Activated naive CD8-positive, alpha-beta T cell treated with anti-CD3 and anti-CD28 coated beads, Interleukin-2, amount 50 U/mL, for 24 hours (primary cell): ENCODE measurements at places on chromosomes 2 and 18.
A peak's percentile ranks its signal among the peaks of the same experiment; 100 is the strongest.

DNA sequence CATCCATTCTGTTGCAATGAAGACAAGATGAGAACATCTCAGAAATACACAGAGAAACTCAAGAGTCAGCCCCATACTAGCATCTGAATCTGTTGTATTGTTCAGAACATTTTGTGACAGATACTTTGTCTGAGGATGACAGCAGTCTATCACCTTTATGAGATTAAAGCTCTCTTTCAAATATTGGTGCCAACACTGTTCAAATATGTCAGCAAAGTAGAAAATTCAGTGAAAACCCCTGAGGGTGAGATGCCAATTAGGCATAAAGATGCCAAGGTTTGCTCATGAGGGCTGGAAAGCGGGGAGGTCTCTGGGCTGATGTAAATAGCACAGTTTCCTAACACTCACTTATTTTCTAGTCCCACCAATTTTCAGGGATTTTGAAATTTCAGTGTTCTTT is 1054.2 kb upstream of the CRIM1 start:
- H3K27ac ChIP-seq: no peak overlapping the region
- no peaks in the 10 kb centered on the region for H3K4me1 ChIP-seq
- H3K36me3 ChIP-seq: no peaks in the 10 kb centered on the region
- no peak overlapping the region for H3K4me3 ChIP-seq

GRCh38 chr2:211359347-211359746 is 802.9 kb downstream of the CPS1 start:
- no peak for DNase-seq
- no peak overlapping the region for H3K4me3 ChIP-seq
- no peaks in the 10 kb centered on the region for H3K27me3 ChIP-seq
- H3K36me3 ChIP-seq: no peaks in the 10 kb centered on the region

- H3K36me3 ChIP-seq: peaks cover 2% of the 10 kb centered on the region
- H3K4me3 ChIP-seq: no peak overlapping the region
- H3K27me3 ChIP-seq: no peaks in the 10 kb centered on the region
- no peak overlapping the region for H3K27ac ChIP-seq
These were observed 34.8 kb upstream of the RFX8 start for GRCh38 chr2:101509499-101510284.

GRCh38 chr2:86783615-86784339 is 6.9 kb downstream of the CD8A start:
- peaks cover 3% of the 10 kb centered on the region for H3K27me3 ChIP-seq
- peaks cover 69% of the 10 kb centered on the region for H3K4me1 ChIP-seq
- H3K36me3 ChIP-seq: peaks cover 39% of the 10 kb centered on the region
- H3K27ac ChIP-seq: peak overlapping the region; percentile 98
- H3K4me3 ChIP-seq: peak overlapping the region; percentile 70
- DNase-seq: no peak

DNA sequence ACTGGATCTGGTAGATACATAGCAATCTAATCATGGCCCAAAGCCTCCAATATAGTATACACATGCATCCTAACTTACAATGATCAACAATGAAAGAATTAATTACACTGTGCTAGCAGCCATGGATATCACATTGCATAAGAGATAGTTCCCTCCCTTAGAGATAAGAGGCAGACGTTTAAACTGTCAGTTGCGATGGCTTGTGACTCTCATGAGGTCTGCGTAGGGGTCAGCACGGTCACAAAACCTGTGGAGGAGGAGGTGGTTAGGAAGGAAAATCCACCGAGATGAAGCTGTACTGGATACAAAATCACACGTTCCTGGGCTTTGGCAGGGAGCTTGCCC is 800 bp upstream of the RALB start:
- peak overlapping the region; percentile 82 for H3K27ac ChIP-seq
- peaks cover 3% of the 10 kb centered on the region for H3K36me3 ChIP-seq
- H3K4me3 ChIP-seq: peak overlapping the region; percentile 99

DNA sequence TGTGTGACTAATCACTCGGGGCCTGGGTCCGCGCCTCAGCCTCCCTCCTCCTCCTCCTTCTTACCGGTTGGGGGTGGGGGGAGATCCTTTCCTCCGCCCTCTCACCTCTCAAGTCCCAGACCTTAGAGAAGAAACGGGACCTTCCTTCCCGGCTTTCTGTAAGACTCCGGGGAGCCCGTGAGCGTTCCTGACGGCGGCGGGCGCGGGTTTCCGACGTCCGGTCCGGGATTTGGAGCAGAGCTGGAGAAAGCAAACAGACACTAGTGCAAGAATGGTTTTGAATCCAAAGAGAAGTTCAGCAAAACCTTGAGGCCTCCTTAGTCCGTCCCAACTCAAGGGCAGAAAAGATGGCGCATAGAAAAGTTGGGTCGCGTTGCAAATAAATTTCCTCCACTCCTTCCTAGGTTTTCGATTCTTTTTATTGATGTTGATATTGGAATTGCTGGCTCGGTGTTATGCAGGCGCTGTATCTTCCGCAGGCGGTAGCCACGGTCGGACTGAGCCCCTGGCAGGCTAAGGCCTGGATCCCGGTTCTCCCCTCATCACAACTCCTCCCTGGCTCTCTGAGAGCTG is 2.0 kb downstream of the DLX1 start:
- H3K4me1 ChIP-seq: peaks cover 44% of the 10 kb centered on the region
- no peak for DNase-seq
- H3K36me3 ChIP-seq: peaks cover 3% of the 10 kb centered on the region
- H3K4me3 ChIP-seq: peak overlapping the region; percentile 78
- H3K27ac ChIP-seq: peak overlapping the region; percentile 31

- no peaks in the 10 kb centered on the region for H3K27me3 ChIP-seq
- H3K27ac ChIP-seq: no peak overlapping the region
- no peaks in the 10 kb centered on the region for H3K36me3 ChIP-seq
- peaks cover 10% of the 10 kb centered on the region for H3K4me1 ChIP-seq
- no peak for DNase-seq
These were observed 69.2 kb upstream of the EDAR start for GRCh38 chr2:109058191-109058632.

- H3K4me1 ChIP-seq: no peaks in the 10 kb centered on the region
- no peaks in the 10 kb centered on the region for H3K36me3 ChIP-seq
- no peak for DNase-seq
- no peak overlapping the region for H3K4me3 ChIP-seq
- H3K27ac ChIP-seq: no peak overlapping the region
These were observed 40.1 kb upstream of the GRB14 start for GRCh38 chr2:164661349-164661748.

- H3K36me3 ChIP-seq: no peaks in the 10 kb centered on the region
- no peak overlapping the region for H3K27ac ChIP-seq
- H3K4me3 ChIP-seq: no peak overlapping the region
- peaks cover 25% of the 10 kb centered on the region for H3K4me1 ChIP-seq
- H3K27me3 ChIP-seq: peaks cover 6% of the 10 kb centered on the region
These were observed 155.9 kb upstream of the RASGRP3 start for GRCh38 chr2:33320573-33320972.

GRCh38 chr2:27354597-27354927 is 2.0 kb downstream of the GTF3C2 start:
- H3K27me3 ChIP-seq: no peaks in the 10 kb centered on the region
- peaks cover 16% of the 10 kb centered on the region for H3K36me3 ChIP-seq
- no peak for DNase-seq
- H3K4me3 ChIP-seq: peak overlapping the region; percentile 96

GRCh38 chr2:111005307-111005706 is 115.4 kb upstream of the BCL2L11 start:
- no peaks in the 10 kb centered on the region for H3K36me3 ChIP-seq
- no peak overlapping the region for H3K27ac ChIP-seq
- peaks cover 55% of the 10 kb centered on the region for H3K27me3 ChIP-seq

DNA sequence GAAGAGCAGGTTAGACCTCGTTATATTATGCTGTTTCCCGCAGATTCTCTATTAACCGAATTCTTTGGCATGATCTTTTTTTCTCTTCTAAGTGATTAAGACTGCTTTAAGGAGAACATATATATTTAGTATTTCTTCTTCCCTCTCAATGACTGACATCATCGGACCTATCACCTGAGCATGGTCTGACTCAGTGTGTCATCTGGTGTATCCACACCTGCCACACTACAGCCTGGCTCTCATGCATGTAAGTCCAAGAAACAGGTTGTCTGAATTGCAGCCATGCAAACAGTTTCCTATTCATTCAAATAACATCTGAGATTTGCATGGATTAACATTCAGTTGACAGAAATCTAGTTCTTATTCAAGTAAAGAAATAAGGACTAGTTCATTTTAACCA is 55.1 kb upstream of the CWC22 start:
- H3K27me3 ChIP-seq: no peaks in the 10 kb centered on the region
- no peak for DNase-seq
- no peaks in the 10 kb centered on the region for H3K4me1 ChIP-seq
- H3K36me3 ChIP-seq: no peaks in the 10 kb centered on the region
- no peak overlapping the region for H3K27ac ChIP-seq

DNA sequence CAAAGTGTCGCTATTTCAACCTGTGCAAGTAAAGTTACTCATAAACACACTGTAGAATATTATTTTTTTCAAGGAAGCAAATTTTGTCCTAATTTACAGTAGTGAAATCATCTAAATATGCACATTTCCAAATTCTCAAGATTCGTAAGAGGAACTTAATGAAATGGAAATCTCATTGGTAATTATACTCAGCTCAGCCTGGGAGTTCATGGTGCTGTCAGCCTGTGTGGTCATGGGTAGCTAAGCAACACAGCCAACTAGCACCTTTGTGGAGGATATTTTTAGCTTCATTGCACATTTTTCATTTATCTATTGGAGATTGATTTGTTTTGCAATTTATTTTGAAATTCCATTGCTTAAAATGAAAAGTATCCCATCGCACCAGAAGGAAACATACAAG is 975.7 kb upstream of the ZEB2 start:
- H3K36me3 ChIP-seq: no peaks in the 10 kb centered on the region
- no peaks in the 10 kb centered on the region for H3K27me3 ChIP-seq
- no peak for DNase-seq
- no peak overlapping the region for H3K4me3 ChIP-seq

DNA sequence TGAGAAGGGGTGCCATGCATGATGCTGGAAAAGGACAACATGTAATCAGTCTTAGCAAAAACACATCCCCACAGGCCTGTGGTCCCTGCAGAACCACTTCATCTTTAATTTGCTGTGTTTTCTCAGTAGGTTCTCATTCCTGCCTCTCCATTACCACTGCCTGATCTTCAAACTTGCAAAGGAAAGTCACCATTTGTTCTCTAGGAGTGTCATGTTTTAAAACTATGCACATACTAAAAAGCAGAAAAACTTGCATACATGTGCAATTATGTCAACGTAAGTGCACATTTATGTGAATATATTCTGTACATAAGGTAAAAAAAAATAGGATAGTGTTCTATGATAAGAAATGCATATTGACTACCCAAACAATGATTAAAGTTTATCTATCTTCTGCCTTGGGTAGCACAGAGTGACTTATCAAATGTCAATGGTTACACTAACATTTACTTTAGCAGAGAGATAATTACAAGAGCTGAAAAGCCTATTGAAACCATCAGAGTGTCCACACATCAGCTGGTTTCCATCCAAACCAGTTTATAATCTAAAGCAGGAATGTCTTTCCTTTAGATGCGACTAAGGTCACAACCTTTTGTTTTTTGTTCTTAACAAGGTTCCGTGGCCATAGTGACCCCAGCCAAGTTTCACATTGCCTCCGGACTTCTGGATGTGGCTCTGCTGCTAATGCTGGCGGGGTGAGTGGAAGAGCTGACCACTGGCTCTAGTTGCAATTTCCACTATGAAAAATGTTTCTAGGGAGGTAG is 58.7 kb upstream of the RMDN2 start:
- peaks cover 13% of the 10 kb centered on the region for H3K4me1 ChIP-seq
- H3K27me3 ChIP-seq: peaks cover 23% of the 10 kb centered on the region
- H3K4me3 ChIP-seq: no peak overlapping the region
- DNase-seq: no peak

- H3K27me3 ChIP-seq: no peaks in the 10 kb centered on the region
- peaks cover 18% of the 10 kb centered on the region for H3K4me1 ChIP-seq
- H3K4me3 ChIP-seq: no peak overlapping the region
- H3K27ac ChIP-seq: no peak overlapping the region
- DNase-seq: no peak
These were observed 47.8 kb downstream of the FAM168B start for GRCh38 chr2:131045286-131046027.

DNA sequence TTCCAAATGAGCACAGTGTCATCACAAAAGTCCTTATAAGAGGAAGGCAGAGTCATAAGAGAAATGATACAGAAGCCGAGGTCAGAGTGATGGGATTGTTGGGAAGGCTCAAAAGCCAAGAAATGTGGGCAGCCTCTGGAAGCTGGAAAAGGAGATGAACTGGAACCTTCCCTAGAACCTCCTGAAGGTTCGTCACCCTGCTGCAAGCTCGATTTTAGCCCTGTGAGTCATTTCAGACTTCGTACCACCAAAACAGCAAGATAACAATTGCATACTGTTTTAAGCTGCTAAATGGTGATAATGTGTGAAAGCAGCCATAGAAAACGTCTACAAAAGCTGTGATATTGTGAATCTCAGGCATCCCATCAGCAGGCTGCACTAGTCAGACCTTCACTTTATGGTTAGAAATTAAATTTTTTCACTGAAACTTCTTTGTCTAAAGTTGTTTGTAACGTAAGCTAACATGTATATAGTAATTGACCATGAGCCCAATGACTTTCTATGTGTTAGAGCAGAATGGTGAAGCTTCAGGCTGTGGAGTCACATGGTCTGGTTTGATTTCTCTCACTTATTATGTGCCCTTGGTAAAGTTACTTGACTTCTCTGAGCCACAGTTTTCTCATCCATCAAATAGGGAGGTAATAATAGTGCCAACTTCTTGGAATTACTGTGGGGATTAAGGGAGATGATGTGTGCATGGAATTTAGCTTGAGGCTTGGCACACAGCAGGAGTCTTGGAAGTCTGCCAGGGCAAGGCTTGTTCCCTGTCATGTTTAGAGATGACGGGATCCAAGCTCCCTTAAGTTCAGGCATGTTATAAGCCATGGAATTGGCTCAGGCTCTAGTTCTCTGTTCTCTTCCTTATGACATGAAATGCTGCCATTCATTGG is 132.0 kb upstream of the CCDC195 start:
- H3K27ac ChIP-seq: no peak overlapping the region
- peaks cover 14% of the 10 kb centered on the region for H3K4me1 ChIP-seq
- peaks cover 77% of the 10 kb centered on the region for H3K36me3 ChIP-seq
- DNase-seq: no peak
- H3K27me3 ChIP-seq: no peaks in the 10 kb centered on the region

DNA sequence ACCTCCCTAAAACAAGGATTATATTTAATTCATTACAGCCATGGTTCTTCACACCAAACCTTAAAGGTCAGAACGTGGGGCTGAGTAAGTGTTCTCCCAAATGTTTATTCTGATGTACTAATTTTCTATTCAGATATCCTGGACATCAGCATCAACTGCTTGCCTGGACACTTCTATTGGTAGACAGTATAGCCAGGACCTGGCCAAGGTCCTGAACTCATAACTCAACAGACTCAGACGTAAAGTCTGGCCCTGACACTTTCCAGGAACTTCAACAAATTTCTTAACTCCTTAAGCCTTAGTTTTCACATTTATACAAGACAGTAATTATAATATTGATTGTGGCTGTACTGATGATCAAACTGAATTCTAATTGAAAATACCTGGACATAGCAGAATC is 89.1 kb downstream of the AKAIN1 start:
- peaks cover 5% of the 10 kb centered on the region for H3K4me1 ChIP-seq
- no peak overlapping the region for H3K4me3 ChIP-seq
- no peaks in the 10 kb centered on the region for H3K27me3 ChIP-seq
- no peak for DNase-seq

GRCh38 chr2:171316755-171317337 is 116.9 kb downstream of the METTL8 start:
- no peaks in the 10 kb centered on the region for H3K27me3 ChIP-seq
- DNase-seq: no peak
- peaks cover 27% of the 10 kb centered on the region for H3K36me3 ChIP-seq
- no peak overlapping the region for H3K4me3 ChIP-seq
- H3K4me1 ChIP-seq: peaks cover 52% of the 10 kb centered on the region
